ENCODE measurements at places on chromosomes 3 and 15.

DNA sequence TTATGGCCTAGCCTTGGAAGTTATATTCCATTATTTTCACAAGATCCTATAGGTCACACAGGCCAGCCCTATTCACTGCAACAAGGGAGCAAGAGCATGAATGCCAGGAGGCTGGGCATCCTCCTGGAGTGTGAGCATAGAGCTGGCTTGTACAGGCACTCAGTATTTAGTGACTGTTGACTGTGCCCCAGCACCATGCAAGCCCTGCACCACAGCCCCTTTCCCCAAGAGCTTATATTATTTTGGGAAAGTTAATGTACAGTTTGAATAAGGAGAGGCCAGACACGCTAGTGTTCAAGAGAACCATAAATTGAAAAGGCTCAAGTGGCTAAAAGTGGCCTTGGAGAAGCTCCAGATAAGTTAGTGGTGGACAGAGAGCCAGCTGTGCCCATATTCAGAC is 32.3 kb upstream of the TSEN2 start:
- no peak for DNase-seq

DNA sequence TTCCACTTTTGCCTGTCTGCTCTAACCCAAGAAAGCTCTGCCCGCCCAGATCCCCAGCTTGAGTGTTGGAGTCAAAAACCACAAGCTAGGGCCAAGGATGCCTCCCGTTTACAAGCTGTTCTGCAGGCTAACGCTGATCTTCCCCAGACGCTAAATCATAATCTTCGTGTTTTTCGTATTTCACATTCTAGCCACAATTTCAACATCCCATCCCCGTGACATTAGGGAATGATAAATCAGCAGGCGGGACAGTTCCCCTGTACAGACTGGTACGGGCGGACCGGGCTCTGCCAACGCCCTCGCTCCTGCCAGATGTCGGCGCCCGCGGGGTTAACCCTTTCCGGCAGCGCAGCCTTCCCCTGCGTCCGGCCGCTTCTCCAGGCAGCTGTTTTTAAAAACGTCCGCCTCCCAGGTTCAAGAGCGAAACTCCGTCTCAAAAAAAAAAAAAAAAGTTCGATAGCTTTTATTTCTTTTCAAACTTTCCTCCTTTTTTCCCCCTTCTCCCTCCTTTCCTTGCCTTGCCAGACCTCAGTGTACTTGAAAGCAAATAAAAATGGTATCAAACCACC is 81.0 kb upstream of the BNC1 start:
- DNase-seq: no peak

DNA sequence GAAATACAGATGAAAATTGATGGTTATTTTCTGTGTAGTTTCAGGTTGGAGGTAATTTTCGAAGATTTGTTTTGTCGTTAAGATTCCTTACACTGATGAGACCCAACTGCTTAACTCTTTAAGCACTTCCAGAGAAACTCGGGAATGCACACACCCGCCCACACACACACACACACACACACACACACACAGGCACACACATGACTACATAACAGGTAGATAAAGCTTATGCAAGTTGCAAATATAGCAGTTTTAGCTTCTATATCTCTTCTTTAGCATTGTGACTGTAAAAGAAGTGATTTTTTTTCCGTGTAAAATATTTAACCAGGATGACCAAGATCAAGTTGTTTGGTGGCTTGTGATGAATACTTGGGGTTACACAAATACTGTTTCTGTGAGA is 294.9 kb upstream of the NR2F2 start:
- DNase-seq: no peak

GRCh38 chr3:172659246-172660002 is 51.4 kb downstream of the NCEH1 start:
- no peak for DNase-seq

DNA sequence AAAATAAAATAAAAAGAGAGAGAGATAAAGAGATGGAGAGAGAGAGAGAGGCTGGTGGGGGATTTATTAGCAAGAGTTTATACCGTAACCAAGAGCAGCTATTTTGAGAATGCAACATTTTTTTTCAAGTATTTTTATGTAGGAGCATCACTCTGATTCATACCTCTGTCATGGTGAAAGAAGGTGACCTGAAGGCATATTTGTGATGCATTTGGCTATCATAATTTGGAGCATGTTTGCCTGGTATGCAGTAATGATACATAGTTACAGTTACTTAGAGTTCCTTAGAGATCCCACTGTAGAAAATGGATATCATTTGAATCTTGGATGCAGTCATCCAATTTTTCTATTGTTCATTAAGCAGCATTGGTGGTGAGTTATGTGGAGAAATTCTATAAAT is 1472.4 kb downstream of the SI start:
- no peak for DNase-seq

GRCh38 chr15:76439542-76439941 is 103.0 kb downstream of the ISL2 start:
- no peak for DNase-seq

- DNase-seq: peak; percentile 83
These were observed 186.9 kb downstream of the KLHL25 start for GRCh38 chr15:85607842-85608241.

DNA sequence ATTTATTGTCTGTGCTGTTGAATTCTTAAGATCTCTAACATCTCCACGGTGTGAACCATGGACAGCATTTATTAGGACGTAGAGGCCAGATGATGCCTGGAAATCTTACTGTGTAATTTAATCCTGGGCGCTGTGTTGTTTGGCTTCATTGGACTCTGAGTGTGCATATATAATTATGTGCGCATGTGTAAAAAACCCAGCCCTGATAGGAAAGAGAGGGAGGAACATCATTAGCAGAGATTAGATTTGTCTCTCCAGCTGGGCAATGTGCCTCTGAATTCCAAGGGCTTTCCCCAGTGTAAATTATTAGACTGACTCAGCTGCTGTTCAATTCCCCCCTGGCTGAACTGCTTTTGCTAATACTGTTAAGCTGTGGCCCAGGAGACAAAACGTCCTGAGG is 39.6 kb downstream of the MAP3K13 start:
- no peak for DNase-seq

DNA sequence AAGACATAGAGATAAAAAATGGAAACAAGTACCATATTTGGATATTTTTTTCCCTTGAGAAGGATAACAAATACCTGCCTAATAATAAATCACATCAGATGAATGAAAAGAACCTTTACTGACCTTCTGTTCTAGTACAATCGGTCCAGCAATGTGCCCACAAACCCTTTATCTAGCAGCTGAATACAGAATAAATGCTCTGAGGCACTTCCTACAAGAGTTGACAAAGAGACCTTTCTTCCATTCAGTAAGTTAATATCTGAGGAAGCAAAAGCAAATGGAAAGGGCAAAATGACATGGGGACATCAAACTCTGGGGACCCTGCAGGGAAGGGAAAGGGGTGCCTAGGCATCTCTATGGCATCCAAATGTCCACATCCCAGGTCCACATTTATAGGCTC is 115.8 kb downstream of the NEK10 start:
- no peak for DNase-seq

DNA sequence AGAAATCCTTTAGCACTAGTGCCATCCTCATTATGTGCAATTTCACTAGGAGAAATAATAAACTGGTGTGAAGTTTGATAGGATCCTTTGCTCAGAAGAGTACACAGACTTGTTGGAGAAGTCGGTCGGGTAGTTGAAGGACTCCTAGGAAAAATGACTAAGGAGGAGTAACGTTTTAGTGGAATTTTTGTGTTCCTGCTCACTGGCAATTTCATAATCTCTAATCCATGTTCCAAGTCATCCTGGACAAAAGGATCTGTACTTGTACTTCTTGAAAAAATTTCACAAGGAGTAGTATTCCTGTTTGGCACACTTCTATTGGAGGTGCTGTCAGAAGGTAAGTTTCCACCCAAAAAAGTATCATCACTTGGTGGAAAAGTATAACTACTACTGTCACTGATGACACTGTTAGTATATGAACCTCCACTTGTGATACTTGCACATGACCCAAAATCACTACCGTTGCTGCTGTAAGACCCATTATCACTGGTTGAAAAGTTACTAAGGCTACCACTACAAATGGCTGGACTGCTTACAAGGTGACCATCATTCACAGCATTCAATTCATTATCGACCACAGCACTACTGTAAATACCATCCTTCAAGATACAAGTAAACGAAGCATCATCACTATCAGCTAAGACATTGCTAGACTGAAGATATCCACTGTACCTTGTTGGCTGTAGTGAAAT is 77.4 kb downstream of the NEDD4 start:
- no peak for DNase-seq

DNA sequence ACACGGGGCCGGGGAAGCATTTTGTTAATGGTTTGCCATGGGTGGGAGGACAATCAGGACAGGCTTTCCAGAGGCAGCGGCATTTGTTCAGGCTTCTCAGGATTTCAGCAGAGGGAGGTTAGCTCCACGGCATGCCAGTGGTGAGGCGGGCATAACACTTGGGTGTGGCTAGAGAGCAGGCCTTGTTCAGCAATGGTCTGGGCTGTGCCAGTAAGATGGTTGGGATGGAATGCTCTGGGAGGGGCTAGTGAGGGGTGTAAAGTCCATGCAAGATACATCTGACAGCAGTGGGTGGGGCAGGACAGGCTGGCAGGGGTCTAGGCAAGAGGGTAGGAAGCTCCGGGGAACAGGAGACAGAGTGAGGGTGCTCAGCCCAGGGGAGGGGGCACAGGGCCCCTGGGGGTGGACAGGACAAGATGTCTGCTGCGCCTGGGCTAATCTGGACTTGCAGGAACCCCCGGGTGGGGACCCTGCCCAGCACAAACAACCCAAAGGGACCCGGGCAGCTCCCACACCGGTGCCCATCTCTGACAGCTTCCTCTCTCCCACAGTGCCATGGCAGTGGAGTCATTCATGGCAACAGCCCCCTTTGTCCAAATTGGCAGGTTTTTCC is 8.4 kb downstream of the TMEM43 start:
- DNase-seq: no peak

- DNase-seq: no peak
These were observed 47.4 kb upstream of the ZBTB20 start for GRCh38 chr3:115194476-115194875.

- DNase-seq: no peak
These were observed 156.8 kb upstream of the PDZRN3 start for GRCh38 chr3:73781541-73781940.

- DNase-seq: no peak
These were observed 232.9 kb upstream of the CTDSPL start for GRCh38 chr3:37628711-37629301.

DNA sequence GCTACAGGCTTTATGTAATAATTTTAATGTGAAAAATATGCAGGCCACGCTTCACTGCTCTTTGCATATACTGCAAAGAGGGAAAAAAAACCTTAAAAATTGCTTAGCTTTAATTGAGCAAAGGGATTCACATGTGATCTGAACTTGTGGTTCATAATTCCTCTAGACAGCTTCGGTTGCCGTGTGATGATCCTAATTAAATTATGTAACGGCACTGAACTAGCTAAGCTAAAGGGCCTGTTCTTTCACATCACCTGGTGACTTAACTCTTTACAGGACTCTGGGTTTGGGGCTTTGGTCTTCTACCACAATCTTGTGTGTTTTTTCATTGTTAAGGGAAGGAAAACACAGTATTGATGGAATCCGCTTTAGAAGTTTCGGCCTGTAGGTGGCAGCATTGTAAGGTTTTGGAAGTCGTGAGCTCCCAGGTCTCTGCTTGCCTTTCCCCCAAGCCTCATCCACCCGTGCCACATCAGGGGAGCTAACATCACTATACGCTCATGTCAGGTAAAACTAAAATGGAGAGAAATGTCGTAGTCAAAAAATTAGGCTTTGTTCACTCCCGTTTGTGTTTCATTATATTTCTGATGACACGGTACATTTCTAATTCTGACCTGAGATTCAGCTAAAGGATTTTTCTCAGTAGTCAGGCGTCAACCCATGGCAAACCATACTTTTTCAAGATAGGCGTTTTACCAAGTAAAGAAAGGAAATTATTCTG is 205.6 kb upstream of the DPH6 start:
- DNase-seq: peak; percentile 78

DNA sequence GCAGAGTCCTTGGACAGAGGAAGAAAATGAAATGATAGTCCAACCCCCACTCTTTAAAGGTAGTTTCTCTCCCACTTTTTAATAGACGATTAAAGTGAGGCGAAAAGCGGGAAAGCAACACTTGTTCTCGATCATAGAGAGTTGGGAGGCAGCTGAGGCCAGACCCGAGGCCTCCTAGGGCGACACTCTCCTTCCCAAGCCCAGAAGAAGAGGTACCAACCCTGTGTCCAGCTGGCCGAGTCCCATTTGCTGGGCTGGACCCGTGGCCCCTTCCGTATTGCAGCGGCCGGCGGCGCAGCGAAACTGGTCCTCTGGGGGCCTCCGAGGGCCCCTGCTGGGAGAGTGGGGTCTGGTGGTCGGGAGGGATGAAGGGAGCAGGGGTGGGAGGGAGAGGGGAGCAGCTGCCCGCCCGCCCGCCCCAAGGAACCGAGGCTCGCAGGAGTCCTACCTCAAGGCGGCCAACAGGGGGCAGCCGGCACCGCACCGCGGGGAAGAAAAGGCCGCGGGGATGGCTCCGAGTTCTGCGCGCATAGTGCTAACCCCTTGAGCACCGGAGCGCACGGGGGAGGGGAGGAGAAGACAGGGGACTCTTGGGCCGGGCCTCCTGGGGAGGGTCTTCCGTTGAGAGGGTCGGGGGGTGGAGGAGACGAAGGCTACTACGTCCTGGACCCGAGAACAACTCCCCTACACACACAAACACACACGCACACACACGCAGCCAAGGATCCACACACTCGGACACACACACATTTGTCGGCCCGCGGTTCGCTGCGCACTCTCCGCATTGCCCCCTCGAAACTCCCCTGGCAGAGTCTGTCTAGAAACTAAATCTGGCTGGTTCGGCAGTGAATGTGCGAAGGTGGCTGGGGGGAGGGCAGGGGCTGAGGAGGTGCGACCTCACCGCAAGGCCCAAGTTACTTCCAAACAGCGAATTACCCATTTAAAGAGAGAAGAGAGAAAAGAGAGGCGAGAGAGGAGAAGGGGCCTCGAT is 2.0 kb downstream of the WNT5A start:
- no peak for DNase-seq

DNA sequence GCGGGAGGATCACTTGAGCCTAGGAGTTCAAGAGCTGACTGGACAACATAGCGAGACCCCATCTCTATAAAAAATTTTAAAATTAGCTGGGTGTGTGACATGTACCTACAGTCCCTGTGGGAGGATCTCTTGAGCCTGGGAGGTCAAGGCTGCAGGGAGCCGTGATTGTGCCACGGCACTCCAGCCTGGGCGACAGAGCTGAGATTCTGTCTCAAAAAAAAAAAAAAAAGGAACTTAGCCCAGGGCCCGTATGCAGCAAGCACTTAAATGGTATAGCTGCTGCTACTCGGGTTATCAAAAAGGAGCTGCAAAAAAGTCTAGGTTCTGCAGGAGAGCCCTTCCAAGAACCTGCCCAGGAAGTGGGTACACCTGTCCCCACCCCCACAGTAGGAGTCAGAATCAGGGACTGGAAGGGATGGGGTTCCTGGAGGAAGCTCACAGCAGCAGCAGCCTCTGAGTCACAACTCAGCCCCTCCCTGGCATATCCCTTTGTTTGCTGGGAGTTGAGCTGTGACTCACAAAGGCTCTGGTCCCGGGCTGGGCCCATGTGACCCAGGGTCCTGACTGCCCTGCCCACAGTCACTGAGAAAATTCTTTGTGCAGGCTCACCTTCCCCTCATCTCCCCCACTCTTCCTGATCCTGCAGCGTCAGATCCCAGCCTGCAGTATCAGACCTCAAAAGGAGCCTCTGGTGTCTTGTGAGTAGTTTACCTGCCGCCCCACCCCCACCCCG is at the start of gene SPATA12:
TSS of gene SPATA12 (plus strand) at position 576 of the 733 bp plus-strand sequence. CDS start 13,031 bp downstream, outside the sequence.
- peak; percentile 67 for DNase-seq

- DNase-seq: no peak
These were observed 81.8 kb upstream of the LINGO1 start for GRCh38 chr15:77714555-77714954.
